ENCODE measurements at places on chromosomes 11 and 22. TPM values are rescaled to one million over a fixed set of nuclear protein-coding genes. Genes with fewer than 3 reads are reported as not detected.

The OR52N4 gene
- total RNA-seq, result not detected

The TRIM49 gene
- not detected for total RNA-seq

The SLC3A2 gene
- 1,002 TPM for total RNA-seq

The LDHAL6A gene
- total RNA-seq, result not detected

The GALNT18 gene
- 23.4 TPM for total RNA-seq

The SYT12 gene
- total RNA-seq, result 13.3 TPM

The MMP1 gene
- 1.1 TPM for total RNA-seq

The SYCE3 gene
- total RNA-seq, result not detected

The OR5P2 gene
- total RNA-seq, result not detected

The TTLL12 gene
- total RNA-seq, result 21.6 TPM

The GAL3ST1 gene
- total RNA-seq, result 9.3 TPM

The CARNS1 gene
- total RNA-seq, result 0.08 TPM

The TRIM6 gene
- 10.5 TPM for total RNA-seq

The TMEM123 gene
- 221 TPM for total RNA-seq

The GLYATL1 gene
- not detected for total RNA-seq

The BLID gene
- not detected for total RNA-seq

The IFITM10 gene
- total RNA-seq, result 1.6 TPM

The POTEH gene
- not detected for total RNA-seq

The OR5B21 gene
- not detected for total RNA-seq

The TALDO1 gene
- 387 TPM for total RNA-seq

The STK33 gene
- total RNA-seq, result 4.0 TPM

The C11orf52 gene
- not detected for total RNA-seq

The KRTAP5-10 gene
- not detected for total RNA-seq

The MLC1 gene
- 0.08 TPM for total RNA-seq

The ANO5 gene
- total RNA-seq, result 1.2 TPM

The EFCAB6 gene
- total RNA-seq, result 0.34 TPM

The ROBO3 gene
- 2.7 TPM for total RNA-seq

The ASPHD2 gene
- 1.3 TPM for total RNA-seq

The TMEM151A gene
- total RNA-seq, result 4.3 TPM

The NCF4 gene
- total RNA-seq, result not detected

Data from A549 treated with ZK216348 at 1 μM for 4 hours (cell line).